ENCODE measurements at places on chromosomes 2 and 18.

DNA sequence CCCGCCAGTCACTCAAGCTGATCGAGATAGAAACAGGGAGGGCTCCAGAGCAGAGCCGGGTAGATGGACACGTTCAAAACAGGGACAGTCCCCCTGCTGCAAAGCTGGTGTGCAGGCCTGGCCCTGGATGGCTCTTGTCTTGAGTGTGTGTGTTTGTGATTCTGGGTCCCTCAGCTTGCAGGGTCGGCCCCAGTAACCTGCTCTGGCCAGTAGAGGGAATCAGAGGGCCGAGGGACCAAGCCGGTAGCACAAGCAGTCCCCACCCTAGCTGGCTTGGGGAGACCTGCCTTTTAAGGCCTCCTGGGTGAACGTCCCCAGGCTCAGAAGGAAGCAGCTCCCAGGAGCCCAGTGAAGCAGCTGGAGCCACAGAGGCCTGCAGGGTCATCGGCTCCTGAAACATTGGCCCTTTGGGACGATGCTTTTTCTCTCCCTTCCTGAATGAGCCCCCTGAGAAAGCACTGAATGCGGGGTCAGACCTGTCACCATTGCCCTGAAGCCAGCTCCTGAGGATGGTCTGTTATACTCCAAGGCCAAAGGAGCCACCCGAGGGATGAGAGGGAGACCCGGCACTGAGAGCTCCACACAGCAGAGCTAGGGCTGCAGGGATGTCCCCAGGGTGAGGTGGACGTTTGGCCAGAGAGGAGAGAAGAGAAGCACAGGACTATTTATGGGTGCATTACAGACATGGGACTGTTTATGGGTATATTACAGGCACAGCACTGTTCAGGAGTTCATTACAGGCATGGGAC lies 15.4 kb upstream of the MLPH start:
- peak; percentile 30 for DNase-seq

GRCh38 chr2:68784915-68785314 lies 50.3 kb downstream of the ARHGAP25 start:
- DNase-seq = no peak

DNA sequence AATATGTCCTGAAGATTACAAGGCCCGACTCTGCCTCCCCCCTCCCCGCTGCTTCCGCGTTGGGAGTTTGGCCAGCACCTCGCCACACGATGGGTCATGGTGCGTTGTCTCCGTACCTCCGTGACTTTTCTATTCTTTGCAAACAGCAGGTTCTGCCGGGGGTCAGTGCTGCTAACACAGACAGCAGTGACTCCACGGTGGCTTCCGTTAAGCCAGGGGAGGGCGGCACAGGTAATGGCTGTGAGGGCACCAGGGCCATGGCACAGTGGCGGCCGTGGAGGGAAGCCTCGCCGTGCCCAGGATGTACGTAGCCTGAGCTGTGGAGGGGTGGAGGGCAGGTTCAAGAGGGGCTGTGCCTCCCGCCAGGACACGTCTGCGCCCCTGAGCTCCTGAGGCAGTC lies 115.5 kb downstream of the NFATC1 start:
- no peak for DNase-seq

- no peak for DNase-seq
Measured at GRCh38 chr2:42390401-42390969, 29.5 kb upstream of the COX7A2L start.

- no peak for DNase-seq
Measured at GRCh38 chr2:190446193-190446592, 38.0 kb downstream of the MFSD6 start.

DNA sequence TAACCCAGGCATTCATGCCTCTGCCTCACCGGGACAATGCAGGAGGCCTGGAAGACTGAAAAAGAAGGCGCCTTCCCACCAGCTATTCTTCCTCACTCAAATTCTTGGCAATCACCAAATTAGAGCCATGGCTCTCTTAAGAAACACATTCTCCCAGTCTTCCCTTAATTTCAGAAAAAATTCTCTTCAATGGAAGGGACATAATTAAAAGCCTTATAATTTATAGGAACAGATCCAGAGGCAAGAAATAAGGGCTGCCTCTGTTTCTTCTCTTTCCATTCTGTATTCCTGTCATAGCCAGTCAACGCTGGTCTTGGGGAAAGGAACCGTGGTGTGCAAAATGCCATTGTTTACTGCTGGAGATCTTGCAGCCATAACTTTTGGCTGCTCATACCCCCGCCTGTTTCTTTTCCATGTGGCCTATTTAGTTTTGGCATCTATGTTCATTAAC lies 32.8 kb downstream of the DTNA start:
- no peak for DNase-seq

DNA sequence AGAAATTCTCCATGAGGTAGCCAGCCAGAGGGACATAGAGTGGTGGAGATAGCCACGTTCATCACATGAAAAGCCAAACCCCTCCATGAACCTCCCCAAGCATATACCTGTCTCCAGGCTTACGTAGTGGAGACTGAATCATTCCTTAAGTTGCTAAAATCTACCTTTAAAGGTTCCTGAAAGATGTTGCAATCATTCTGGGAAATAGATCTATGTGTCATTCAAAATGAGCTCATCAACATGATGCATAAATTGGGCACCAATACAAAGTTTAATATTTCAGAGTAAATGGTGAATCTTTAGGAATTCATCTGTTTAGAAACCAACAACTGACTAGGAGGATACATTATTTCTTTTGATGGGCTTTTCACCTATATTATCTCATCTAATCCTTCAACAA lies 362.6 kb upstream of the ID2 start:
- DNase-seq = no peak

- DNase-seq = no peak
Measured at GRCh38 chr2:8566774-8567468, 114.9 kb upstream of the ID2 start.

DNA sequence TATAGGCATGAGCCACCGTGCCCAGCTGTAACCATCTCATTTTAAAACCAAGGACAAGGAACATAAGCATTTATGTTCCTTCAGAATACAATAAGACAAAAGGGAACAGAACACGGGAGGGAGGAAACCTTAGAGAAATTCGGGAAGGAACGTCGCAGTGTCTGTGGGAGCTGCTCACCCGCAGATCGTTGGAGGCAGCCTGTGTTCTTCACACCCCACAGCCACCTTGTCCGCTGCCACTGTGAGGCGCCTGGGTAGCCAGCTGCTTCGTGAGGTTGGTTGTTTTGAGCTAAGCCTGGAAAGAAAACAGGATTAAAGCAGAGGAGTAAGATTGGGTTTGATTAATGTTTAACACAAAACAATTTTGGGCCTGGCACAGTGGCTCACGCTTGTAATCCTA lies 250.0 kb downstream of the FHOD3 start:
- DNase-seq = no peak

GRCh38 chr2:33406622-33407021 lies 69.8 kb upstream of the RASGRP3 start:
- DNase-seq = no peak
